DMS79 (cell line): ENCODE measurements at places on chromosomes 2 and 18.

DNA sequence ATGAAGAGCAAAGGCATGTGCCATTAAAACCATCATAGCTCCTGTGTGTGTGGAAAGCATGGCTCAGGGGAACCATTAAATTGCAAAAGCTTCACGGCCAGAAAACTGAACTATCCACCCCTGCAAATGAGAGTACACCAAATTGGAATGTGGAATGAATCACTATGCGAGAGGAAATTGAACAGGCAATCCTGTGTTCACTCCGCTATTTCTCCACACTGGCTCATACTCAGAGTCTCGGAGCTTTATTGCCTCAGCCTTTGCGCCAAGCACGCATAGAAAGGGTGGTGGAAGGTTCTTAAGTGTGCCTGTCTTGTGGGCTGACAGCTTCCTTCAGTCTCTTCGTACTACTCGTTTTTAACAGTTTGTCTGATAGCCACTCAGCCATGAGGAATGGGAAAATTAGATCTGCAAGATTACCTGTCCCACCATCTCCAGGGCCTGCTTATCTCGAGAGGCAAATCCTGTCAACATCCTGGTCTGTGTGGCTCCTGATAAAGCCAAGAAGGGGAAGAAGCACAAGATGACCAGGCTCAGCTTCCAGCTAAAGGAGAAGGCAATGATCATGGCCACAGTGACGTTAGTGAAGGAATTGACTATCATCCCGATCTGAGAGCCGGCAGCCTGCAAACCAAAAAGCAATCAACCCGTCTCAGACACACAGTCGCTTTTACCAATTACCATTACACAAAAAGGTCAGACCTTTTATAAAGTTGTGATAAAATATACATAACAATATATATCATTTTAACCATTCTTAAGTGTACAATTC is 34.9 kb downstream of the G6PC2 start:
- DNase-seq, result no peak

DNA sequence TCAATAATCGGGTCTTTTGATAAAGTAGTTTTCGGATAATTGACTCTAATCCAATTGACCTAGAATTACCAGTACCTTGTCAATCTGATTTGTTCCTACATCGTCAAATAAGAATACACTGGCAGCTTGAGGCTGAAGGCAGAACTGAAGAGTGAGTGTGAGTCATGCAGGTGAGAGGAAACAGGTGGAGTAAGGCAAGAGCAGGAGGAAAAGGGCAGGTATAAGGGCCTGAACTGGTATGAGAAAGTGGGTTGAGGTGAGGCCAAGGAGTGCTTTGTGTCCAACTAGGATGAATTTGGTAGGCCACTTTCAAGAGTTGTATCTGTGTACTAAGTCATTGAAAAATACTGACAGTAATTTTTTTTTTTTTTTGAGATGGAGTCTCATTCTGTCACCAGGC is 186.0 kb downstream of the ZNF385B start:
- DNase-seq, result no peak

DNA sequence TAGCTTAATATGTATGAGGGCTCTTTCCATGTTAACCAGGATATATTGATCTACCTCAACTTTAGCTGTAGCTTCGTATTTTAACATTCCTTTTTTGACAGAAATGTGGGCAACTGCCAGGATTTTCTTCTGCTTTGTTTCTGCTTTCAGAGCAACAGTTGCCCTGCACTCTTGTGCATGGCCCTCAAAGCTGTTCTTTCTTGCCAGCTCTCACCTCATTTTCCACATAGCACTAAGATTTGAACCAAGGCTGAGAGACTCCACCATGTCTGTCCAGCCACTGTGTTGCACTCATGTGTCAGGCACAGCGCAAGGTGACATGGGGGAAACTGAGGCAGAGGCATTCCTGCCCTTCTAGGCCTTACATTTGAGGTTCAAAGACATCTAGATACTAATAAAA is 422.8 kb upstream of the RAB12 start:
- DNase-seq, result no peak

DNA sequence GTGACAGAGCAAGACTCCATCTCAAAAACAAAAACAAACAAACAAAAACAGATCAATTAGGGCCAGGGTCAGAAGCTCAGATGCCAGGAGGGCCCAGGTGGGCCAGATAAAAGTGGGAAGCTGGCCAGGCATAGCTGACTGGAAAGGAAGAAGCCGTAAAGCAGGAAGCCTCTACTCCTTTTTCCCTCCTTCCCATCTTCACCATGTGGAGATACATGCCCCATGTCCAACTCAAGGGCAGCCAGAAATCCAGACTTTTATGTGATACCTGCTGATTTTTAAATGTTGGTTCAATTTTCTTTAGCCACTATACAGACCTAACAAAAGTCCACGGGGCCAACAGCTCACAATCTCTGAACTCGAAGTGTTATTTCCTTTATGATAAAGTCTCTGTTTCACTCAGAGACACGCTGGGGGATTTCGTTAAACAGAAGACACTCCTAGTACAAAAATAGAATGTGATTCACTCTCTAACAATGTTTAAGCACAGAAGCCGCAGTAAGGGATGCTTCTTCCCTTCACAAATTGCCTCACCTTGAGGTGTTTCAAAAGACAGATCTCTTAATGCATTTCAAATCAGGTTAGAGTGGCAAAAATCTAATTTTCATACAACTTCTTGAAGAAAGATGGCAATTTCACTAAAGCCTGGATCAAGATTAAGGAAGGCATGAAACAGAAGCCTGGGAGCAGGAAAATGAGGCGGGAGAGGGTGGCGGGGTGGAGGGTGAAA is 14.0 kb downstream of the TMEM247 start:
- no peak for DNase-seq

DNA sequence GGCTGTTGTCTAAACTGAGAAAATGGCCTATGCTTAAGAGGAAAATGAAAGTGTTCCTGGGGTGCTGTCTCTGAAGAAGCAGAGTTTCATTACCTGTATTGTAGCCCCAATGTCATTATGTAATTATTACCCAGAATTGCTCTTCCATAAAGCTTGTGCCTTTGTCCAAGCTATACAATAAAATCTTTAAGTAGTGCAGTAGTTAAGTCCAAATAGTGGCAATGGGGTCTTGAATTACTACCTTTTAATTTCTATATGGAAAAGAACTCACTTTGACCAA is 13.8 kb upstream of the ALLC start:
- no peak for DNase-seq

GRCh38 chr2:211944572-211944971 is 594.0 kb downstream of the ERBB4 start:
- no peak for DNase-seq

GRCh38 chr2:151795646-151796240 is 32.5 kb downstream of the ARL5A start:
- DNase-seq, result no peak

GRCh38 chr2:224666951-224667553 is 49.1 kb downstream of the CCDC195 start:
- no peak for DNase-seq

DNA sequence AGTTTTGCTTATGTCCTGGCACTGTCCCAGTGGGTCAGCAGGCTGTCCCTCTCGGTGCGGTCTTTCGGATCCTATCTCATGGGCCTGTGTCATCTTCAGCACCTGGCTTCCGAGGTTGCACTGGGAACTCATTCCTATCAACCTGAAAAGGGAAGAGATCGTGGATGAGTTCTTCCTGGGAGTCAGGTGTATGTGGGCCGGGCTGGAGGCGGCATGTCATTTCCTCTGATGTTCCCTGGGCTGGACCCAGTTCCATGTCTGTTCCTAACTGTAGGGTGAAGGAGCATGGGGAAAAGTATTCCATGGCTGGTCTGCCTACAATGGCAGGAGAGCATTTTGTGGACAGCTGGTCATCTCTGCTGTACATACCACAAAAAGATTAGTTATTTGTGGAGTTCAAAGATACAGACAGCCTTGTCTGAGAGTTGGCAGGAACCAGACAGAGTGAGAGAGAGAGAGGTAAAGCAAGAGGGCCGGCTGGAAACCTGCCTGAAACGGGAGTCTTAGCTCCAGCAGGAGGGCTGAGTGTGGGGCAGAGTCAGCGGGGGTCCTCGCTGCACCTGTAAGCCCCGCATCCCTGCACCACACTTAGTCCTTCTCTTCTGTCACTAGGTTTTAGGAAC is 25.2 kb downstream of the FAM228A start:
- no peak for DNase-seq

- DNase-seq, result no peak
Measured at GRCh38 chr2:76027761-76028160, 317.0 kb upstream of the GCFC2 start.

DNA sequence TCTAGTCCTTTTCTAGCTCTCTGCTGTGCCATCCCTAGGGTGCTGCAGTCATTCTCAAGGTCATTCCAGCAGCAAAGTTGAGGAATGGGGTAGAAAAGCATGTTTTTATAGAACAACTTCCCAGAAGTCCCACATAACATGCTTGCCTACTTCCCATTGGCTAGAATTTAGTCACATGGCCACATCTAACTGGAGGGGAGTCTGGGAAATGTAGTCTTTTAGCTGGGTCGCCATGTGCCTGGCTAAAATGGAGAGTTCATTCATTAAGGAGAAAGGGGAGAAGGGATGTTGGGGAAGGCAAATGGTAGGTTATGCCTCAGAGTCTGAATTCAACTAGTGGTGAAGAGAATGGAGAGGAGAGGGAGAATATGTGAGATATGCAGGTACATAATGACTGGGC is 85.7 kb downstream of the SLC4A3 start:
- DNase-seq, result no peak

DNA sequence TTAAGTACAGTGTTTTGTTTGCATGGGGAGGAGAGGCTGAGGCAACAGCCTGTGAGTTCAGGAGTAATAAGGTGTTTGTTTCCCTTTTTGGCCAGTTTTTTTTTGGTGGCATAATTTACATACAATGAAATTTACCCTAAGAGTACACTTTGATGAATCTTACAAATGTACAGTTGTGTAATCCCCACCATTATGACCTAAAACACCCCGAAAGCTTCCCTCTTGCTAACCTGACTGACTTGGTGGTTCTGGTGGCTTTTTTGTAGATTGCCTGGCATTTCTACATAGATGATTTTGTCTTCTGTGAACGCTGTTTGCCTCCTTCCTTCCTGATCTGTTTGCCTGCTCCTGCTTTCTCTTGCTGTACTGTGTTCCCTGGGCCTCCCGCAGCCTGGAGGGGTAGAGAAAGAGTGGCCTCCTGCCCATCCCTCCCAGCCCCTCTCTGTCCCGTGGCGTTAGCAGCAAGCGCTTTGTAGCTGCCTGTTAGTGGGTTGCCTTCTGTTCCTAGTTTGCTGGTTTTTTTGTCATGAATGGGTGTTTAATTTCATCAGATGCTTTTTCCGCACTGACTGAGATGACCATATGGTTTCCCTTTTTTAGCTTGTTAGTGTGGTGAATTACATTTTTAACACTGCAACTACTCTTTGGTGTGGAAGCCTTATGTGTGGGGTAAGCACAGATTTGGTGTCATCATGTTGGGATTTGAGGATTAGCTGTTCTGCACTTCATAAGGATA is 32.1 kb downstream of the ASAP2 start:
- no peak for DNase-seq

DNA sequence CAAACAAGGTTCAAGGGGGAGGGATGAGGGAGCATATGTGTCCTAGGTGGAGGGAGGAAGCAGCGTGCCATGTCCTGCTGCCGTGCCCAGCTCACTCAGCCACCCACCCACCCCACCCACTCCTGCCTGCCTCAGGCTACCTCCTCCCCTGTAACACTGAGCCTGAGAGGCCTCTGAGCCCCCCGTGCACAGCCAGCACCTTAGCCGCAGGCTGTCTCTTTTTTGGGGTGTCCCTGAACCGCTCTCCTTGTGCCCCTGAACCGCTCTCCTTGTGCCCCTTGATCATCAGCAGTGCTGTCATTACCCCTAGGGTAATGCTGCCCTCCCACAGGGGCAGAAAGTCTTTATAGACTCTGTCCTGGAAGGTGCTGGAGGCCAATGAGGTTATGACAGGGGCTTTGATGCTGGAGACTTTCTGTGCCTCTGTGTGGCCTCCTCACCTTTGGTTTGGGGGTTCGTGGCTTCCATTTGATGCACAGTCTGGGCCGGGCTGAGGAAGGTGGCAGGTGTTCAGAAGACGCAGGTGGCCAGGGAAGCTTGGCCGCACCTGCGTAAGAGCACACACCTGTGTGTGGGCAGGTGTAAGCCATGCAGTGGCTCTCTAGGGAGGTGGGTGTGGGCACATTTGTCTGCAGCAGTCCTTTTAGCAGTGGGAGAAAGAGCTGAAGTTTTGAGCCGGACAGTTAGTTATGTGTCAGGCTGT is 140.0 kb downstream of the SEPTIN10 start:
- DNase-seq, result peak; percentile 36

GRCh38 chr18:555705-556457 is 24.3 kb upstream of the CETN1 start:
- no peak for DNase-seq

- no peak for DNase-seq
Measured at GRCh38 chr2:216292886-216293301, 79.4 kb downstream of the MARCHF4 start.

GRCh38 chr18:54739476-54739875 is 88.8 kb upstream of the RAB27B start:
- no peak for DNase-seq

DNA sequence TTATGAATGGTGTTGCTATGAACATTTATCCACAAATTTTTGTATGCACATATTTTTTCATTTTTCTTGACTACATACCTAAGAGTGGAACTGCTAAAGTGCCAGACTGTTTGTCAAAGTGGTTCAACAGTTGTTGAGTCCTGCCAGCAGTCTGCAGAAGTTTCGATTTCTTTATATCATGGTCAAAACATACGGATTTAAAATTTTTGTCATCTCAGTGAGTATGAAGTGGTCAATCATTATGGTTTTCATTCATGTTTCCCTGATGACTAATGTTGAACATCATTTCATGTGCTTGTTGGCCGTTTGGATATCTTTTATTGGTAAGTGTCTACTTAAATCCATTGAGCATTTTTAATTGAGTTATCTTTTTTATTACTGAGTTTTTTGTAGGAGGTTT is 39.2 kb downstream of the CCDC138 start:
- DNase-seq, result no peak

DNA sequence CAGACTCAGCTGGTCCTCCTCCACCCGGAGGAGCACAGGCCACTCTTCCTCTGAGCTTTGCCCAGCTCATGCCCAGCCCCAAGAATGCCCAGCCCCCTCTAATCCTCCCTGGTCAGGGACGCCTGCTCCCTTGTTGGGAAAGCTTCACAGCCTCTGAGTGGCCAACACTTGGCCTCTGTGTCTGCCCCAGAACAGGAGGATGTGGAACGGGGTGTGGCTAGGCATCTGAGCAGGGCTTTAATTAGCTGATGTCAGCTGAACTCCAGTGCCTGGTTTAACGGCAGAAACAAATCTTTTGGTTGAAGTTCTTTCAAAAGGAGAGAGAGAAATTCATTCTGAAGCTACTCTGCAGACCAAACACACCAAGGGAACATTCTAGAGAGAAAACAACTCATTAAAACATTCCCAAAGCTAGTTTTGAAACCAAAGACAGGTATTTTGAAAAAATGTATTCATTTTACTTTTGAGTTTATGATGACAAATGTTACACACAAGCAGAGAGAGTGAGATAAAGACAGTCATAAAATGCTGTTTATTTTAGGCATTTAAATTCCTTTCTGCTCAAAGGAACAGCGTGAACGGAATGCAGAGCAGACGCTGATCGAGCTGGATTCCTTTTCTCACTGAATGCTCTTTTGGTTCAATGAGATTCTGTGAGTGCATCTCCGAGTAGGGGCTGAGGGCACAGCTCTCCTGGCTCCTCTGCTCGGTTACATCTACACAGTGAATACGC is 63.8 kb downstream of the RTP5 start:
- DNase-seq, result no peak

GRCh38 chr2:147008481-147008880 is 836.3 kb upstream of the ACVR2A start:
- DNase-seq, result no peak
